Tibial nerve (tissue), 4 donors: ENCODE measurements at places on chromosomes 3 and 15.
A peak's percentile ranks its signal among the peaks of the same experiment; 100 is the strongest.

DNA sequence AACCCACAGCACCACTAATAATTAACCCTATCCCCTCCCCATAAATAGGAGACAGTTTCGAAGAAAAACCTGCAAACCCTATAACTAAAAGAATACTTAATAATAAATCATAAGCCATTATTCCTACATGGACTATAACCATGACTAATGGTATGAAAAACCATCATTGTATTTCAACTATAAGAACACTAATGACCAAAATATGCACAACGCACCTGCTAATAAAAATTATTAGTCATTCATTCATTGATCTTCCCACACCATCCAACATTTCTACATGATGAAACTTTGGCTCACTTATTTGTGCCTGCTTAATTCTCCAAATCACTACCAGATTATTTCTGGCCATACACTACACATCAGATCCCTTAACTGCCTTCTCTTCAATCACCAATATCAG is 16.6 kb downstream of the AQP9 start:
- no peak for DNase-seq

GRCh38 chr3:12196684-12197083 is 38.0 kb upstream of the TIMP4 start:
- no peak for DNase-seq

GRCh38 chr3:17806201-17806600 is 63.8 kb upstream of the TBC1D5 start:
- DNase-seq: no peak

DNA sequence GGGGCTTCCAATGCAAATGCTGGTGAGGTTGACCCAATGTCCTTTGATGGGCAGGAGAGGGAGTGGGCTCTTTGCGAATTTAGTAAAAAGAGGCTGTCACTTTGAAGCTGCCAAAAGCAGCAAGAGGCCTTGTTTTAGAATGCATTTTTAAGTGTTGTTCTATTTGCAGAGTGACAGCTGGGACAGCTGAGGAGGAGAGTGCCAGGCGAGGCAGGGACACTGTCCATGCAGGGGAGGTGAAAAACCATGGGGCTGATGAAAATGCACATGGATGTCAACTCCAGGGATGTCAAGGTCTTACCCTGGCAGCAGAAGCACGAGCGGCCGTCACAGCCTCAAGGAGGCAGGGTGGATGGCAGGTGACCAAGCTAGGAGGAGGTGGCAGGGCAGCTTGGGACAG is 279.8 kb downstream of the ADAMTS17 start:
- DNase-seq: no peak

- DNase-seq: no peak
These were observed 1261.7 kb downstream of the ROBO1 start for GRCh38 chr3:78506061-78506460.

GRCh38 chr3:186108106-186108940 is 566 bp downstream of the ETV5 start:
- DNase-seq: peak; percentile 23

DNA sequence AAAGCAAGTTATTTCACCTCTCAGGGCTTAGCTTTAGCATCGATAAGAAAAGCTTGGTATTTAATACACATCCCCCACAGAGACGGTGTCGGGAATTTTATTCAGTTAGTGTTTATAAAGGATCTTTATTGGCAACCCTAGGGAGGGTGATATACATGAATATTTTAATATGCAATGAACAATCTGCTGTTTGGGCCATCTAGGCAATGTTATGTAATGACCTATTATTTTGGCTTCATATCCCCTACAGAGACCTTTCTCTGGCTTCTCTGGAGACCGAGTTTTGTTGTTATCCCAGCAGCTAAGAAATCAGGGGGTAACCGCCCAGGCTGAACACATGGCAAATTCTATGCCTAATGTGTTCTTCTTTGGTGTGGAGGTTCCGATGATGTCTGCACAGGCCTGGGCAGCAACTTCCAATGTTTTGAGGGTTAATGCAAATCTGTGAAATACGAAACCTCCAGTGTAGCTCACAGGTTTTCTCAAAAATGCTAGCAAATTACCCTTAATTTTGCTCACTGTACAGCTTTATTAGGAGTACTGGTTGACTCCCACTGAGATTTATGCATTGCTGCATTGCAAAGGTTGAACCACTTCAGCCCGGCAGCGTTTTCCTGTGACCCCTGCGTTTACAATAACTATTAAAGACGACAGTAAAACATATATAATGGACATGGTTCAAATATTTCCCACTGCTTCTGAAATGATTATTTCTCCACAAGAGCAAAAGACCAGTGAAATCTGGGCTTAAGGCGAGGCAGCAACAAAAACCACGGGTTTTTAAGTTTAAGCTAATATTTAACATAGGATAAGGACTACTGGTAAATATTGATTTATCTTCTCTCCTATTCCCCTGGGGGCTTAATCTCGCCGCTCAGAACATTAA is 298.3 kb upstream of the NR2E3 start:
- DNase-seq: no peak

- no peak for DNase-seq
These were observed 197.5 kb upstream of the LYSMD4 start for GRCh38 chr15:99930696-99931095.

DNA sequence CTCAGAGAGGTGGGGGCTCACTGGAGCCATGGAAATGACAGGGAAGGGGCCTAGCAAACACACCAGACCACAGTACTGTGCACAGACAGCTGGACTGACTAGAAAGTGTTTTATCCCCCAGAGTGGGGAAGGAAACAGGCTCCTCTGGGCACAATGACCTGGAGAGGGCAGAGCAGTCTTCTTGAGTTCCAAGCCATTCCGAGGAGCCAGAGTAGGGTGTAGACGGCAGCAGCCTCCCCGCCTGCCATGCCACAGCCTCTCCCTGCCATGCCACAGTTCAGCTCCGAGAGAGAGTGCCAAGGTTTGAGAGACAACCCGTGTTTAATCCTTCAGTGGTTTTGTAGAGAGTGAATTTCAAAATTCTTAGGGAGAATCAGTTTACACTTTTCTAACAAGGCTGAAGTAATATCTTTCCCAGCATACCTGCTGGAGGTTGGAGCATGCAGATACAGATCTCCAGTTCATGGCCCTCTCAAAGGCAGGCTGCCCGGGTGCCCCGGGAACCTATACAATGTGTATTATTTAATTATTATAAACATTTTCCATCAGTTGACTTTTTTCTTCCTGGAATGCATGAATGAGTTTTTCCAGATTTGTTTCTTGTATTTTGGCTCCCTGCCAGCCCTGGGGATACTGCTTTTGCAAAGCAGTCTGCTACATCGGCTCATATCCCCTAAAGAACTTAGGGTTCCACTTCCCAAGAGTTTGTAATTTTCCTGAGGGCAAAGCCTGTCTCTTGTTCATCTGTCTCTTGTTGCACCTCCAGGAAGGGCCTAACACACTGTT is 3.2 kb downstream of the PODXL2 start:
- no peak for DNase-seq

DNA sequence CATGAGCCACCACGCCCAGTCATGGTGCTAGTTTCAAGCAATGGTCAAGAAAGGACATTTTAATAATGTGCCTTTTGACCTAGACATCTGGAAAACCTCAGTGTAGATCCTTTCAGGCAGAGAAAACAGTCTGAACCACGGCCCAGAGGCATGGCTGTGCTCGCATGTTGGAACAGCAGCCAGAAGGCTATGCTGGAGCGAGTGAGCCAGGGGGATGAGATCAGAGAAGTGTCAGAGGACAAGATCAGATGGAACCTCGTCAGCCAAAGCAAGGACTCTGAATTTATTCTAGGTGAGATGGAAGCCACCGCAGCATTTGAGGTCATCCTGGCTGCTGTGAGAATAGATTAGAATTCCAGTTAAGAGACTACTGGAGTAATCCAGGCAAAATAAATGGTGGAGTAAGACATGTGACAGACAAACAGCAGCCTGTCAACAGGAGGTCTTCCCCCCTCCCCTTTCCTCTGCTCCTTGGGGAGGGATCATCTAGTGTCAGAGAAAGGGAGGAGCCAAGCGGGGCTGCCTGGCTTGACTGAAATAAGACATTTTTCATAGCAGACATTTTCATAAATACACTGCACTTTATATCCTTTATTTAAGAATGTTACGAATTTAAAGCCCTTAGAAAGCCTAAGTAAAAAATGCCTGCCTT is 40.4 kb upstream of the ACKR4 start:
- DNase-seq: peak; percentile 37

DNA sequence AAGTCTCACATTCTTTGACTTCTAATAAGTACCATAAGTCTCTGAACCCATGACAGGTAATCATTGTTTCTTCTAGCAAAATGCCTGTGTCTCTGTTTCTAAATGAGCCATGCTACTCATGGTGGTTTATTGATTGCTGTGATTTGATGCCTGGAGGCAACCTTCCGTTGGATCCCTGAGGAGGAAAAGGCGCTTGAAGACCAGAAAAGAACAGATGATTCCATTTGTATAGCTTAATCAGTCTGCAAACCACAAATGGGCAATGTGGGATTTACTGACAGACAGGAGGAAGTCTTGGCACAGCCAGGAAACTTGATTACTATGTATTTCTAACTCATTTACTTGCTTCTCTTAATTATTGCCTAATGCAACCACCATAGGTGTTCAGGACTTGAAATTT is 103.1 kb upstream of the MRPL3 start:
- no peak for DNase-seq

DNA sequence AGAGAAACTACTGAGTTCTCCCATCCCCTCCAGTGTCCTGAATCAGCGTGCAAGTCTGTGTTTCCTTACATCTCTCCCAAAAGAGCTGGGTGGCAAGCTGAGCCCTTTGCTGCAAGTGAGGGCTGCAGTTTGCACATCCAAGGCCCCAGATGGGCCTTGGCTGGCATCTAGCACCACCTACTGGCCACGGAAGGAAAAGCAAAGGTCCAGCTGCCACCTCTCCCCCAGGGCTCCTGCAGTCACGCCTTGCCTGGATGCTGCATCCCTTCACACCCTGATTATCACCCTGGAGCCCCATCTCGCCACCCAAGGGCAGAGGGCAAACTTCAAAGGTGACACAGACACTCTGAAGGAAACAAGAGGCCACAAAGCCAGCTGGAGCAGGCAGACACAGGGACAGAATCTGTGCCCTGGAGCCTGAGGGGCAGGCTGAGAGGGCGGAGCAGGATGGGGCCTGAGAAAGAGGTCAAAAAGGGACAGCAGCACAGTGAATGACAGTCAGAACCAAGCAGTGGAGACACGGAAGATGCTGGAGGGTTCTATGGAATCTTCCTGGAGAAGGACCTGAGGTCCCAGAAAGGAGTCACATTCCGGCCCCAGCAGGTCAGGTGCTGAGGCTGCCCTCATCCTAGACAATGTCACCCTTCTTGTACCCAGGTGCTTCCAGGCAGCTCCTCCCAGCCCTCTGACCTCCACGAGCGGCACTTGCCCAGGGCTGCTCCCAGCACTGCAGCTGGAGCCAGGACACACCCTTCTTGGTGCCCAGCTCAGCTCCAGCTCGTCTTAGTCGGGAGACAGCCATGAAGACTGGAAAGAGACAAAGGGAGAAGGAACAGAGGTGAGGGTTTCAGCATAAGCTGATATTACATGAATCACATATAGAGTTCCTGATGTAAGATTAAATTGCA is 18.3 kb upstream of the NTRK3 start:
- no peak for DNase-seq

GRCh38 chr15:38810686-38811085 is 246.1 kb upstream of the RASGRP1 start:
- no peak for DNase-seq

DNA sequence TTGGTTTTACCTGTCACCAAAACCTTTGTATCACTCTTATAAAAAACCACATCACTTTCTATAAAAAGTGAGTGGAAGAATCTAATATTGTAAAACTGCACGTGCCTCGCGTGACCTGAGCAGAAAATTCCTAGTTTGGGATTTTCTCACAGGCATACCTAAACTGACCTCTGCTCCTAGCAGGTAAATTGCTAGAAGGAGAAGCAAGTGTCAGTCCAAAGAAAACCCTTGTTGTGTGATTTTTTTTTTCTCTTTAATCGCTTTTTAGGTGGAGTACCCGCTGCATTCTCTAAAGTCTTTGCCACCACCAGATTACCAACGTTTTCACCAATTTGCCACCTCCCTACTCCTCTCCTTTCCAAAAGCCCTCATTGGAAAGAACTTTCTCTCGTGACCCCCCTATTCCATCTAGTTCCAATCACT is 534 bp upstream of the UBE2E1 start:
- no peak for DNase-seq

GRCh38 chr3:190339130-190339529 is 16.9 kb upstream of the CLDN1 start:
- DNase-seq: no peak

- no peak for DNase-seq
These were observed 61.4 kb downstream of the COL8A1 start for GRCh38 chr3:99699841-99700240.

GRCh38 chr3:114464548-114464947 is 170.7 kb downstream of the TIGIT start:
- DNase-seq: no peak

- no peak for DNase-seq
These were observed 4.6 kb downstream of the PLSCR2 start for GRCh38 chr3:146464783-146465182.

- DNase-seq: no peak
These were observed 13.7 kb downstream of the NR2F2 start for GRCh38 chr15:96344060-96344705.

GRCh38 chr3:37956723-37957538 is 33.7 kb upstream of the VILL start:
- DNase-seq: no peak

DNA sequence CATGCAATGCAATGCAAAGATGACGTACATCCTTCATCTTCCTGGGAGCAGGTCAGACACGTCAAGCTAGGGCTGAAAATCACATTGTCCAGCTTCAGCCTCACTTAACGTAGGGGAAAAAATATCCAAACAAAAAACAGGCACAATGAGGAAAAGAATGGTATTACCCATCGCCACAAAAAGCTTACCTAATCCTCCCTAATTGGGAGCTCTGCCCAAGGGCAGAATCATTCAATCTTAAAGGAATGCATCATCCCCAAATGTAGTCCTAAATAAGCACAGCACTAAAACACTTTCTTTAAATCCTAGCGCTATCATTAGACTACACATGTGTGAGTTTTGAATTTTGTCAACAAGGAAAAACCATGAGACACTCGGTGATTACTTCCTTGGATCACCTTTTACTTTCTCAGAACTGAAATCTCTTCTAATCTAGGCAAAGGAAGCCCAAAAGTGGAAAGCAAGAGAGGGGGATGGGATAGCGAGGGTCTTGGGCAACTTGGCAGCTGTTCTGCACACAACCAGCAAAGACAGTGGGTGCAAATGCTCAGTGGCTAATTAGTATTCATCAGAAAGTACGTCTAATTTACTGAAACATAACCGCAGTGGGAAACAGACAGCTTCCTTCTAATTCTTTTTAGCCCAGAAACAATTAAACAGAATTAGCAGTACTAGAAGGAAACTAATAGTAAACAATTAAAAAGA is 87.4 kb downstream of the ADAMTS9 start:
- DNase-seq: no peak

GRCh38 chr3:106049821-106050220 is 181.0 kb upstream of the CBLB start:
- DNase-seq: no peak

GRCh38 chr3:116920826-116921610 is 211.4 kb downstream of the TUSC7 start:
- DNase-seq: no peak

GRCh38 chr3:13189639-13190377 is 116.6 kb upstream of the IQSEC1 start:
- no peak for DNase-seq

- peak; percentile 49 for DNase-seq
These were observed 240.1 kb downstream of the ISL2 start for GRCh38 chr15:76576523-76577279.
